ENCODE measurements at places on chromosomes 12 and 14.
A peak's percentile ranks its signal among the peaks of the same experiment; 100 is the strongest.

- DNase-seq = no peak
Observed at GRCh38 chr14:74532246-74532645, 38.7 kb downstream of the ISCA2 start.

GRCh38 chr12:94107910-94108309 is 40.5 kb upstream of the PLXNC1 start:
- no peak for DNase-seq

GRCh38 chr12:16939871-16940306 is 333.9 kb upstream of the LMO3 start:
- peak; percentile 66 for DNase-seq

- DNase-seq = no peak
Observed at GRCh38 chr12:62882140-62882539, 52.8 kb downstream of the PPM1H start.
